Motor neuron (in vitro differentiated cells): ENCODE measurements at places on chromosomes 1 and 21. TPM values are rescaled to one million over a fixed set of nuclear protein-coding genes. Genes with fewer than 3 reads are reported as not detected.

Gene AADACL3
- total RNA-seq: 0.16 TPM in 1 of 2 replicates, not detected in the other

Gene OXCT2
- total RNA-seq: 0.99 and 1.1 TPM in 2 replicates

Gene ITLN1
- 0.57 TPM in 1 of 2 replicates, not detected in the other for total RNA-seq

Gene PIK3C2B
- total RNA-seq: 34.9 and 44.3 TPM in 2 replicates

Gene LCE1C
- 1.0 and 1.5 TPM in 2 replicates for total RNA-seq

Gene ZNF648
- 0.17 and 0.27 TPM in 2 replicates for total RNA-seq

Gene TESK2
- 1.9 TPM in 2 replicates for total RNA-seq

Gene PHGDH
- total RNA-seq: 181 and 219 TPM in 2 replicates

Gene SLC16A1
- total RNA-seq: 90.7 and 95.2 TPM in 2 replicates

Gene B3GALNT2
- 8.2 and 9.3 TPM in 2 replicates for total RNA-seq

Gene AIRE
- 0.58 and 1.6 TPM in 2 replicates for total RNA-seq

Gene NBPF11
- total RNA-seq: 6.3 and 6.5 TPM in 2 replicates

Gene CRYAA
- not detected in 2 replicates for total RNA-seq

Gene LGR6
- total RNA-seq: 0.60 and 1.0 TPM in 2 replicates

Gene ALX3
- total RNA-seq: not detected in 2 replicates

Gene IGSF9
- total RNA-seq: 1.4 and 1.9 TPM in 2 replicates

Gene VAV3
- 13.0 and 13.2 TPM in 2 replicates for total RNA-seq

Gene LMOD1
- total RNA-seq: 0.54 and 1.4 TPM in 2 replicates

Gene PLA2G2F
- 1.3 and 1.7 TPM in 2 replicates for total RNA-seq

Gene GLMN
- total RNA-seq: 26.0 and 26.5 TPM in 2 replicates

Gene GNAT2
- 0.42 TPM in 1 of 2 replicates, not detected in the other for total RNA-seq

Gene DMRTA2
- 0.19 and 0.22 TPM in 2 replicates for total RNA-seq

Gene KIAA1614
- 1.5 and 1.7 TPM in 2 replicates for total RNA-seq

Gene ERO1B
- 3.3 TPM in 2 replicates for total RNA-seq

Gene GPR89A
- 21.4 and 26.3 TPM in 2 replicates for total RNA-seq

Gene RPRD2
- total RNA-seq: 35.2 and 37.4 TPM in 2 replicates

Gene DDOST
- 156 and 162 TPM in 2 replicates for total RNA-seq

Gene PROX1
- 0.66 and 1.3 TPM in 2 replicates for total RNA-seq

Gene ANGPTL1
- 11.4 and 11.9 TPM in 2 replicates for total RNA-seq

Gene ECM1
- total RNA-seq: 1.5 and 1.7 TPM in 2 replicates

Gene COL6A1
- total RNA-seq: 103 and 105 TPM in 2 replicates

Gene SPRR2E
- total RNA-seq: 0.54 TPM in 1 of 2 replicates, not detected in the other

Gene TM2D1
- 52.3 and 66.6 TPM in 2 replicates for total RNA-seq

Gene TINAGL1
- total RNA-seq: 0.09 and 0.75 TPM in 2 replicates

Gene MPZ
- 1.2 and 2.6 TPM in 2 replicates for total RNA-seq

Gene WNT4
- 1.5 and 1.9 TPM in 2 replicates for total RNA-seq

Gene RGSL1
- total RNA-seq: 0.17 and 0.27 TPM in 2 replicates
